ENCODE measurements at places on chromosomes 11 and 22. TPM values are rescaled to one million over a fixed set of nuclear protein-coding genes. Genes with fewer than 3 reads are reported as not detected.

The FBLN1 gene
- 94.1 TPM for total RNA-seq

The KRTAP5-11 gene
- not detected for total RNA-seq

The DTX4 gene
- 0.22 TPM for total RNA-seq

The NNMT gene
- total RNA-seq, result 137 TPM

The NCF4 gene
- not detected for total RNA-seq

Measured in uterine smooth muscle cell (primary cell).